Lung (tissue), 17 donors: ENCODE measurements at places on chromosomes 1 and 21.
A peak's percentile ranks its signal among the peaks of the same experiment; 100 is the strongest.

- DNase-seq = no peak
Observed at GRCh38 chr1:44608141-44608540, 66.1 kb downstream of the TMEM53 start.

- DNase-seq = no peak
Observed at GRCh38 chr1:200153277-200154055, 126.0 kb downstream of the NR5A2 start.

DNA sequence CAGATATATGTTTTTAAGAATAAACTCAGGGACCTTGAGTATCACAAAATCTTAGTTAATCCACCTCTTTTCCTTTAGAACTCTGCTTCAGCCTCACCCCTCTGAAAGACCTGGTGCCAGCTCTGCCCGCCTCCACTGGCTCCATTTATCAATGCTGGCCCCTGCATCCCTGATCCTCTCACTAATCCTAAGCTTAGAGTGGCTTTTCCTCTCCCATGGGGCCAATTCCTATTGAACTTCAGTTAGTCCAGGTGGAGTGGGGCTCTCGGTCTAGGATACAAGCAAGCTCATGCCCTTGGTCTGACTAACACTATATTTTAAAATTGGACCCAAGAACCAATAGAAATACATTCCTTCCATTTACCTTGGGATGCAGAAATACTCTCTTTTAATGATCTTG, 87.0 kb downstream of the RGS7 start:
- no peak for DNase-seq

GRCh38 chr1:100893718-100894117, 924 bp downstream of the EXTL2 start:
- DNase-seq = peak; percentile 36

DNA sequence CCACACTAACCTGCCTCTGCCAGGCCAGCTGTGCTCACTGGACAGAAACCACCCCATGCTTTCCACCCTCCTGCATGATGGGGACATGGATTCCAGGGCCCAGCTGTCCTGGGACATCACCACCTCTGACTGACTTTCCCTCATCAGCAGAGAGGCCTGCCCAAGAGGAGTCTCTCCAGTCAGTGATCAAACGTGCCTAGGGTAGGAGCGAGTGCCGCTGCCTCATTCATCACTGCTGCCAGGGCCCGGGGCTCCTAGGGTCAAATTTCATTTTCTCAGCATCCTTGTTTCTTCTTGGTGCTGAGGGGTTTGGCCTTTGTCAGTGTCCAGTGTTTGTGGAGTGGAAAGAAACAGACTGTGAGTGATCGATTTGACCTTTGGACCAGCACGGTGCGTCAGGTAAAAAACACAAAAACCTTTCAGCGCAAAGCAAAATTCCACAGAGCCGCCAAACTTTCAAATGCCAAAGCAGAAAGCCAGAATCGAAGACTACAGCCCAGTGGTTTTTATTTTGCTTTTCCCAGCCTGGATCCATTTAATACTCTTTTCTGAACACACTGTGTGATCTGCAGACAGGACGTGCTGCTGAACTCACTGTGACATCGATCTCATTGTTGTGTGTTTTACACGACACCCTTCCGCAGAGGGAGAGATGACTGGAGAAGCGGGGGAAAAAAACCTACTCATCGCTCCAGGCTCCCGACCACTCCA, 43.2 kb downstream of the CAPN8 start:
- no peak for DNase-seq

DNA sequence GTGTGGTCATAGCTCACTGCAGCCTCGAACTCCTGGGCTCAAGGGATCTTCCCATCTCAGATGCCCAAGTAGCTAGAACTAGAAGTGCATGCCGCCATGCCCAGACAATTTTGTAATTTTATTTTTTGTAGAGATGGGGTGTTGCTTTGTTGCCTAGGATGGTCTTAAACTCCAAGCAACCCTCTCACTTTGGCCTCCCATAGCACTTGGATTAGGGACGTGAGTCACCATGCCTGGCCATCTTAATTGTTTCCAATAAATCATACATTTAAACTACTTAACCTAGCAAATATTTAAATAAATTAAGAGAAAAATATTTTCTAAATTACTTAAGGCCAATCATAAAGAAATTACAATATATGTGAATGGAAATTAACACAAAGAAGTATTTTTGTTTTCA, 35.1 kb upstream of the ADGRL4 start:
- no peak for DNase-seq

GRCh38 chr1:161973924-161974845, 49.5 kb downstream of the OLFML2B start:
- no peak for DNase-seq

DNA sequence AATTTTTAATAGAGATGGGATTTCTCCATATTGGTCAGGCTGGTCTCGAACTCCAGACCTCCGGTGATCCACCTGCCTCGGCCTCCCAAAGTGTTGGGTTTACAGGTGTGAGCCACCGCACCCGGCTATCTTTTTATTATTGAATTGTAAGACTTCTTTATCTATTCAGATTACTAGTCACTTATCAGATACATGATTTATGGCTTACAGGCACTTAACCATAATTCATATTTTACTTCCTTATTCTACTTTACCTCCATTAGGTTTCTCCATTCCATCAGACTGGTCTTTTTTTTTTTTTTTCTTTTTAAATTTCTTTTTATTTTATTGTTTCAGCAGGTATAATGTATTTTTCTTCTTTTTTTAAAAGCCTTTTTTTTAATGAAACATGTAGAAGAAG, 4.4 kb downstream of the TMEM183A start:
- no peak for DNase-seq

DNA sequence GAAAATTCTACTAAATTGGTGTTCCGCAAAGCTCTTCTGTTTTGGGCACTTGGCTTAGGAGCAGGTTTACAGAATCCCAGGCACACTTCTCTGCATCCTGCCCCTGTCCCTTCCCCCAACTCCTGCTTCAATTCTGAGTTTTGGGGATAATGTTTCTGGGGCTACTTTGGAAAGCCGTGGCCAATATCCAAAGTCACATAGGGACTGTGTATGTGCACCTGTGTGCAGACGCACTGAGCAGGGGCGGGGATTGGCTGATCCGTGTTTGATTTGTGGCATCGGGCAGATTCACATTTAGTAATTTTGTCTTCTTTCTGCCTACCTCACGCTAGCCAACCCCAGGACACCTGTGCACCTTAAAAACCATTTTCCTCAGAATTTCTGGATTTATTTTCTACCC, 491.9 kb downstream of the SIPA1L2 start:
- DNase-seq = no peak
